ENCODE measurements at places on chromosomes 1 and 21.

DNA sequence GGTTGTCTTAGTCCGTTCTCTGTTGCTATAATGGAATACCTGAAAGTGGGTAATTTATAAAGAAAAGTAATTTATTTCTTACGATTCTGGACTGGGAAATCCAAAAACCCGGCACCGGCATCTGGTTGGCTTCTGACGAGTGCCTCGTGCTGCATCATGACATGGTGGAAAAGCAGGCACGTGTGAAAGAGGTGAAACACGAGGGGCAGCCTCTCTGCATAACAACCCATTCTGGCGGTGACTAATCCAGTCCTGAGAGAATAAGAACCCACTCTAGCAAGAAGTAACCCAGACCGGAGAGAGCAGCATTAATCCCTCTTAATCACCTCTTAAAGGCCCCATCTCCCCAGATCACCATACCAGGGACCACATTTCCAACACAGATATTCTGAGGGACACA is 2.7 kb upstream of the EDEM3 start:
- DNase-seq: no peak

- DNase-seq: no peak
These were observed 95.3 kb downstream of the HIVEP3 start for GRCh38 chr1:41823471-41823870.

- DNase-seq: no peak
These were observed 39.6 kb downstream of the CAMTA1 start for GRCh38 chr1:6824665-6825368.

GRCh38 chr1:184036517-184036949 is 995 bp downstream of the COLGALT2 start:
- no peak for DNase-seq

DNA sequence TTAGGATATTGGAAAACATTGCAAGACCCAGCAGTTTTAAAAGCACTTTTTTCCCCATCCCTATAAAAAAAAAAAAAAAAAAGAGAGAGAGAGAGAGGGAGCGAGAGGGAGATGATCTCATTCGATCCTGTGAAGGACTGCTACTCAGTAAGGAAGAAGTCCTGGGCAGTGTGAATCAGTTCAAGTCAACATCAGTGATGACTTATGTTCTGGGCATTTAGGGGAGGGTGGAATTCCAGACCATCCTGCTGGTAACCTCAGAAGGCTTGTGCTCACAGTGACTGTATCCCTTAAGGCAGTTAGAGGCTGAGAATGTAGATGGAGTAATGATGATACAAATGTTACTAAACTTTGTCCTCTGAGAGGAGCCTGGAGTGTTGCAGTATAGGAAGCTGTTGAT is 151.4 kb downstream of the TGFB2 start:
- no peak for DNase-seq

GRCh38 chr1:183270541-183271141 is 84.6 kb downstream of the LAMC2 start:
- DNase-seq: no peak

- no peak for DNase-seq
These were observed 58.0 kb downstream of the CLIC6 start for GRCh38 chr21:34726627-34727337.

DNA sequence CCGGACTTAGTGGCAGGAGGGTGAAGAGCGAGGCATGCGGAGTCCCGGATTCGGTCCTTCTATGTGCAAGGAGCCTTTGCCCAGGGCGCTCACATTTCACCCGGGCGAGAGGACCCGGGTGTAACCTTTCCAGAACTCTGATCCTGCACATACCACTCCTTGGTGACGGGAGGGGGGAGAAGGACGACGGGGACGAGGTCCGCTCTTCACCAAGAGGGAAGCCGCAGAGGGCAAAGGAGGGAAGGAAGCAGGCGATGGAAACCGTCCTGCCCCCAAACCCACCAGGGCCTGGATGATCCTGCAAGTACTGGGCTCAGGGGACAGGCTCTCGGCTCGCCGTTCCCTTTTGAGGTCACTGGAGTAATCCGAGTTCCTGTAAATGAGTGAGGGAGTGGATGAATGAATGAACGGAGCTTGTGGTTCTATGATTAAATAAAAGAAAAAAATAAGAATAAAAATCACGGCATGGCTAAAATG is 993 bp downstream of the SYPL2 start:
- DNase-seq: no peak

GRCh38 chr1:18304151-18304869 is 176.4 kb upstream of the KLHDC7A start:
- DNase-seq: no peak

DNA sequence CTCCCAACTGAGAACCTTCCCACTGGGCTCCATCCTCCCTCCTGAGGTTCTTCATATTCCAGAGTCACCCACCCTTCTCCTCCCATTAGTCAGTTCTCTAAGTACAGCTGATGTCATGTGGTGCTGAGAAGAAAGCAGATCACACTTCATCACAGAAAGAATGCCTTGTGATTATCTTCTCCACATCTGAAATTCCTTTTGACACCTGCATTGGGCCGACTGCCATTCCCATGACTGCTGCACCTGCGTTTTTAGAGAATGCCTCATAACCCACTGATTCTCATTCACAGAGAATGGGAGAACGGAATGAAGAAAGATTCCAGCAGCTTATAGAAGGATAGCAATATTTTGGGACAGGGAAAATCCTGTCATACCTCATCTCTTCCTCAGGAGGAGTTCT is 14.3 kb downstream of the LEPR start:
- DNase-seq: no peak

DNA sequence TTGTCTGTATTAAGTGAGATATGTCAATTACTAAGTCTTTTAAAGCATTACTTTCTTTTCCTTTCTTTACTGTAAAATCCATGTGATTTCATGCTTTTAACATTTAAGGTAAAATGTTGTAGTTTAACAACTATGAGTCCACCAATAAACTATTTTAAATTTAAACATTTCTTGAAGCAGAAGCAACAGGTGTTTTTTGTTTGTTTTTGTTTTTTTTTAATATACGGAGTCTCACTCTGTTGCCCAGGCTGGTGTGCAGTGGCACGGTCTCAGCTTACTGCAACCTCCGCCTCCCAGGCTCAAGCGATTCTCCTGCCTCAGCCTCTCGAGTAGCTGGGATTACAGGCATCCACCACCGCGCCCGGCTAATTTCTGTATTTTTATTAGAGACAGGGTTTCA is 15.6 kb downstream of the AIDA start:
- no peak for DNase-seq

- DNase-seq: no peak
These were observed at the start of gene PTGFRN for GRCh38 chr1:116909512-116910378. PTGFRN (plus strand) TSS chr1:116909916; CDS start chr1:116910204, 288 bp downstream.

GRCh38 chr1:245614476-245614875 is 459.7 kb downstream of the KIF26B start:
- DNase-seq: no peak

DNA sequence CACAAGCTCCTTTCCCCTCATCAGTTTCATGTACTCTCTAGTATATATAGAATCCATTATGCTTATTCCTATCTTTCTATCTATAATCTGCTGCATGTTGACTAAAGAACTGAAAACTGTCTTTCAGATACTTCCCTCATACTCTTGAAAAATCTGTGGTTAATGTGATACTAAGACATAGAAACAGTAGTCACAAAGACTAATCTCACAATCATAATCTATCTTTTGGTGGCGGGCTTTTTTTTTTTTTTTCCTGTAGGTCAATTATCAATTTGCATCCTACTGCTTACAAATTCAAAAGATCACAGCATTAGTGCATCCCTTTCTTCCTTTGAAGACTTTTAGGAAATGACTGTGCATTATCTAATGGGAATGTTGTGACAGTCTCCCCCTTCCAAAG is 4.7 kb downstream of the UBR4 start:
- no peak for DNase-seq

- no peak for DNase-seq
These were observed 197.6 kb upstream of the UBE2U start for GRCh38 chr1:64005801-64006200.

- DNase-seq: no peak
These were observed 8.4 kb downstream of the NCSTN start for GRCh38 chr1:160351629-160352028.

- no peak for DNase-seq
These were observed 110.1 kb downstream of the SUSD4 start for GRCh38 chr1:223253916-223254315.

DNA sequence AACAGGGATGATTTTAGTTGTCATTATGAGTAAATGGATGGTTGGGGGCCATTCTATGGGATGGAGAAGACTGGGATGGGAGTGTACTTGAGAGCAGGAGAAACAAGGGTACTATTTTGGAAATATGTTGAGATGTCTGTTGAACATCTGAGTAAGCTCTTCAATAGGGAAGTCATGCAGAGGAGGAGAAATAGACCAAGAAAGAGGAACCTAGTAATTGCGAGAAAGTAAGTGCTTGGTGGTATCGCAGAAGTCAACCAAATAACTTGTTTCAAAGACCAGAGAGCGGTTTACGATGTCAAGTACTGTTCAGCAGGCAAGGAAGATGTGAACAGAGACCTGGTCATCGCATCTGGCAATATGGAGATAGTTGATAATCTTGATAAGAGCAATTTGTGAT is 22.4 kb upstream of the CHRM3 start:
- no peak for DNase-seq

- DNase-seq: no peak
These were observed 35.4 kb upstream of the RAB3GAP2 start for GRCh38 chr1:220307607-220308006.

DNA sequence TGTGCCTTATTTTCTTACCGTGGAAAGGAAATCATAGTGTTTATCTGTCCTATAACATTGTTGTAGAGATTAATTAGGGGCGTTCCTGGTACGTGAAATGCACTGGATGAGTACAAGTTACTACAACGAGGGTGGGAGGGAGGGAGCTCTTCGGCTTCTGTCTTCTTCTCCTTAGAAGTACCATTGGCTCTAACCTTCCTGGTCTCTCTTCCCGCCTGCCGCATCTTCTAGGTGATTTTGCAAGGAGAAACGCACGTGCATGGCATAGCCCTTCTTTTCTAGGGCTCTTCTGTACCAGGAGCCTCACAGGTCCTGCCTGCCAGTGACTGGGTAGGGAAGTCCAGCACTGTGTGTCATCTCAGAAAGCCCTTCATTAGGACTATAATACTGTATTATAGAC is 16.8 kb downstream of the SH3BP5L start:
- DNase-seq: no peak

DNA sequence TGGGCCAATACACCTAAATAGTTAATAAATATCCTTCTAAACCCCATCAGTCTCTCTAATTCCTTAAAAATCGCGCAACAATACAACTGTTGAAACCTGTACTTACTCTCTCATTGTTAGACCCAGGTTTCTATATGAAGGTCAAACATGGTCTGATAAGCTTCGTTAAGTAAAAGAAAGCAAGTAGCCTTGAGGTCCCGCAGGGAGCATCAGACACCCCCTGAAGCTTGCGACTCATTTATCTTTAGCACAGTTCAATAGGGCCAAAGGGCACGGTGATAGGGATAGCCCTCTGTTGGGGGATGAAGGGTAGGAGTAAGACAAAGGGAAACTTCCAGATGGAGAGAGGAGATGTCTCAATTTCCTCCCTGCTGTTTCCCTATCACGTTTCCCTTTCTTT is 27.3 kb upstream of the THEM4 start:
- DNase-seq: no peak

GRCh38 chr1:171344473-171344820 is 30.5 kb downstream of the FMO4 start:
- no peak for DNase-seq

- DNase-seq: no peak
These were observed 138.4 kb downstream of the SYT2 start for GRCh38 chr1:202571719-202572339.

DNA sequence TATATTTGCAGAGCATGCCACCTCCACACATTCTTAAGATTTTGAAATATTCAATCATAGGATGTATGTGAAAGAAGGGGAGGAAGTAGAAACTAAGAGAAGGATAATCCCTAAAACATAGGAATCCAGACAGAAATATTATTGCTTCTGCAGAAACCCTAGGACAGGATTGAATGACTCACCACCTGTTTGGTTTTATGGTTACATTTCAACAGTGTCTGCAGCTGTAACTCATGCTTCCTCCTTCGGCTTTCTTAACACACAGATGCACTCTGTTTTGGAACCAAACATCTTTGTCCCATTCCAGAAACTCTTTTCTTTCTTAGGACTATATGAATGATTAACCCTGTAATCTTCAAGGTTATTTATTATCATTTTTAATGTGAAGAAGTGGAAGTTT is 20.7 kb downstream of the RGS7 start:
- no peak for DNase-seq

DNA sequence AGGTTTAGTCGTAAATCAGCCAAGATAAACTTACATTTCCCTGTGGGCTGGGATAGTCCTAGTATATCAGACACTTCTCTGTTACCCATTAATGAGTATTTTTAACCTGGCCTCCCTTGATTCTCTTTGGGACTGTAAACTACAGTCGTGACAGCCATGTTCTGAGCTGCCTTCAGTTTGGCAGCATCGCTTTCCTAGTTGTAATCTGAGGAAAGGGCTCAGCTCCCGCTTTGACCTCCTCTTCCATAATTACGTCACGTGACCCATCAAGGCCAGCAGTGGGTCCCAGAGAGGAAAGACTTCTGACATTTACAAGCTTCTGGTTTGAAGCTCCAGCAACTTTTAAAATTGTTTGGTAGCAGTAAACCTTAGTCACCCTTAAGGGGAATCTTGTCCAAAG is 34.6 kb upstream of the MTR start:
- DNase-seq: no peak

DNA sequence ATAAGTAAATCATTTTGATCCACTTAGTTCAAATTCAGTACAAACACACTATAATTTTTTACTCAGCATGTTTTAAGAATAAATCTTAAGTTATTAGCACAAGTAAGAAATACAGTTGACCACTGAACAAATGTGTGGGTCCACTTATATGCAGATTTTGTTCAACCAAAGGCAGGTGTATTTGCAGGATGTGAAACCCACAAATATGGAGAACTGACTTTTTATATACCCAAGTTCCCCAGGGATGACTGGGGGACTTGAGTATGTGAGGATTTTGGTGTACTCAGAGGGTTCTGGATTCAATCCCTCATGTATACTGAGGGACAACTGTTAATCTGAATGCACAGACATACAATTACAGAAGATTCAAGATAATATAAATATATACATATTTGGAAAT is 25.7 kb upstream of the ERICH3 start:
- no peak for DNase-seq

- DNase-seq: no peak
These were observed 8.7 kb downstream of the PKNOX1 start for GRCh38 chr21:42983103-42983502.

DNA sequence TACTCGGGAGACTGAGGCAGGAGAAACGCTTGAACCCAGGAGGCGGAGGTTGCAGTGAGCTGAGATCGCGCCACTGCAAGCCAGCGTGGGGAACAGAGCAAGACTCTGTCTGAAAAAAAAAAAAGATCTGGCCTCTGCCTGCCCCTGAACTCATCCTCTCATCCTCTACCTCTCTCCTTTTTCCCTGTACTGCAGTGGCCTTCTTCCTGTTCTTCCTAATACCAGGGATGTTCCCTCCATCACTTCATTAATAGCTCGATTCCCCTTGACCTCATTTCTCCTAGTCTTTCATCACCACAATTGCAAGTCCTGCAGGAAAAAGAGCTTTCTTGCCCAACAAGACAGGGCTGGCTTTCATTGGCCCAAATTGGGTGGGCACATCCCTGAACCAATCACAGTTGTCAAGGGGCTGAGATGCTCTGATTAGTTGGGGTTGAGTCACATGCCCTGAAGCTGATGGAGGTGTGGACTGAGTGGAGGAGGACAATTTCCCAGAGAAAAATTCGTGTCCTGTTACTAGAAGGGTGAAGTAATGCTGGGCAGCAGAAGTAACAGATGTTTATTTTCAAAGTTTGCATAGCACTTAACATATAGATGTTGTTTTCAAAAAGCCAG is 86.8 kb upstream of the PUM1 start:
- no peak for DNase-seq

Data from CD4-positive, alpha-beta T cell treated with Interleukin-15 for 1 hour (primary cell).